ENCODE measurements at places on chromosomes 12 and 14.

DNA sequence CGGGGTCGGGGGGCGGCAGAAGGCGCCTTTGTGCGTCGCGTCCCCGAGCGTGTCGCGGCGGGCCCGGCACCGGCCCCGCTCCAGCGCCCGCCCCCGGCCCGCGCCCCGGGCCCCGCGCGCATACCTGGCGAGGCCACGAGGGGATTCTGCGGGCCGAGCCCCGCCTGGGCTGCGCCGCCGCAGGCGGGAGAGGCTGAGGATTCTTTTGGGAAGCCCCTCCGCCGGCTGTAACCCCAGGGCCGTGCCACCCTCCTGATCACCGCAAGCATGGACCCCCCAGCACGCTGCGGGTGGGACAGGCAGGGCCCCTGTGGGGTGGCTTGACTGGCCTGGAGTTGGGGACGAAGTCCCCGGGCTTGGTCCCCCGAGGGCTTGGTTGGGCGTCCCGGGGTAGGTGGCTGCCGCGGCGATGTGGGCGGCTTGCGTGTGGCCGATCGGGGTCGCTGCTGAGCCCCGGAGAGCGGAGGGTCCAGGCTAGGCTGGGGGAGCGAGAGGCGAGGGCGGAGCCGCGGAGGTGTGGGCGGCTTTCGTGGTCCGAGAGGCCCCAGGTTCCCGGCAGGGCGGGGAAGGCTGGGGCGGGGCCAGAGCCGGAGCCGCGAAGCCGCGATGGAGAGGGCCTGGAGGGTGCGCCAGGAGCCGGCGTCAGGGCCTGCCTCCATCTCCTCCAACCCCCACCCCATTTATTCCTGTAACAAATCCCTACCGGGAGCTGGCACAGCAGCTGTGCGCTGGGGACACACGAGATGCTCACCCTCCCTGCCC, 28.4 kb upstream of the GPR132 start:
- DNase-seq, result peak; percentile 29

DNA sequence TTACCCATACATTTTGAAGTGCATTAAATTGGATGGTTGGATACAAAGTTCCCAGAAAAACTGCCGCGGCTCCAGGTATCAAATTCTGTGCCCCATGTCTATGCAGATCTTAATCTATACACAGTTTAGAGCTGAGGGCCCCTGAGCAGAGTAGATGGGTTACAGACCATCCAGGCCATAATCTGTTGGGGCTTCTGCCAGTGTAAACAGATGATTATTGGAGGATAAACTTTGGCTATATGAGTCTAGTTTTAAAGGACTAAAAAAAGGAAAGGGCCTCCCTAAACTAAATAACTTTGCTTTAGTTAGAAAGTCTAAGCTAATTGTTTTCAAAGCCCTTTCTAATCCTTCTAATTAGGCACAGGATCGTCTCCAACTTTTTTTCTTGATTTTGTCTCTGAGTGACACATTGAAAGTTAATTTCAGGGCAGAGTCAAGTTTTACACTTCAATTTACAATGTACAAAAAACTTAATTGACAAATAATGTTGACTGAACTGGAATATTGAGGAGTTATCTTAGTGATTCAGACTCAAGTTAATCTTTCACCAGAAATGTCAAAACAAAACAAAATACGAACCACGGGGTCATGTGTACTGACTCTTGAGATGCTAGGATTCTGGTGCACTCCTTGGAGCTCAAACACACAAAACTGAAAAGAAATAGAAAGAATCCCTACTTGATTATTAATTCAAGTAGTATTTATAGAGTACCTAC, 133.9 kb upstream of the SCAF11 start:
- no peak for DNase-seq

DNA sequence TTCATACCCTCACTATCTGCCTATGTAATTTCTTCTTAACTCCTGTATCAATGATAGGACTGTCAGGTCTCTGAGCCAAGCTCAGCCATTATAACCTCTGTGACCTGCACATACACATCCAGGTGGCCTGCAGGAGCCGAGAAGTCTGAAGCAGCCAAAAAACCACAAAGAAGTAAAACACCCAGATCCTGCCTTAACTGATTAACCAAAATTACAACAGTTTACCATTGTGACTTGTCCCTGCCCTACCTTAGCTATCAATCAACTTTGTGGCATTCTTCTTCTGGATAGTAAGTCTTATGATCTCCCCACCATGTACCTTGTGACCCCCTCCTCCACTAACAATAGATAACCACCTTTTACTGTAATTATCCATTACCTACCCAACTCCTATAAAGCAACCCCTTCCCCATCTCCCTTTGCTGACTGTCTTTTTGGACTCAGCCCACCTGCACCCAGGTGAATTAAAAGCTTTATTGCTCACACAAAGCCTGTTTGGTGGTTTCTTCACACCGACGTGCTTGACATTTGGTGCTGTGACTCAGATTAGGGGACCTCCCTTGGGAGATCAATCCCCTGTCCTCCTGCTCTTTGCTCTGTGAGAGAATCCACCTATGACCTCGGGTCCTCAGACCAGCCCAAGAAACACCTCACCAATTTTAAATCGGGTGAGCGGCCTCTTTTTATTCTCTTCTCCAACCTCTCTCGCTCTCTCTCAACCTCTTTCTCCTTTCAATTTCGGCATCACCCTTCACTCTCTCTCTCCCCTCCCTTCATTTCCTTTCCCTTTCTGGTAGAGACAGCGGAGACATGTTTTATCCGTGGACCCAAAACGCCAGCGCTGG, 11.5 kb upstream of the LGMN start:
- no peak for DNase-seq

- DNase-seq, result no peak
These were observed 70.5 kb downstream of the LMNTD1 start for GRCh38 chr12:25482625-25483024.

- no peak for DNase-seq
These were observed 40.9 kb upstream of the ELK3 start for GRCh38 chr12:96153131-96153725.

GRCh38 chr12:57852200-57852599, 5.7 kb upstream of the CTDSP2 start:
- no peak for DNase-seq

GRCh38 chr12:92055877-92056276, 89.8 kb downstream of the BTG1 start:
- peak; percentile 24 for DNase-seq

DNA sequence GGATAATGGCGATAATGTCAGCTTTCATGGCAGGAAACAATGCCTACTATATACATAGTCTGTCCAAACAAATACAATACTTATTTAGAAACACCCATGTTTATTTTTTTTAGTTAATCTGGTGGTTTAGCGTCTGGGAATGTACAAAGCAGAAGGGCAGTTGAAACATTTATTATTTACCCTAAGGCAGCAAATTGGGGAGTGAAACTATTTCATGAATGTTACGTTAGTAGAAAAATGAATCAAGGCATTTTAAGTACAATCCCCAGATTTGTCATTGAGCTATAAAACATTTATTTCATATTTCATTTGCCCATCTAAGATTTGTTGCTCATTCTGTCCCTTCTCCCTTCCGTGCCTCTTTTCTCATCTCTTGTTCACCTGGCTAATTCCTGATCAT, 87.1 kb upstream of the ATF1 start:
- no peak for DNase-seq

DNA sequence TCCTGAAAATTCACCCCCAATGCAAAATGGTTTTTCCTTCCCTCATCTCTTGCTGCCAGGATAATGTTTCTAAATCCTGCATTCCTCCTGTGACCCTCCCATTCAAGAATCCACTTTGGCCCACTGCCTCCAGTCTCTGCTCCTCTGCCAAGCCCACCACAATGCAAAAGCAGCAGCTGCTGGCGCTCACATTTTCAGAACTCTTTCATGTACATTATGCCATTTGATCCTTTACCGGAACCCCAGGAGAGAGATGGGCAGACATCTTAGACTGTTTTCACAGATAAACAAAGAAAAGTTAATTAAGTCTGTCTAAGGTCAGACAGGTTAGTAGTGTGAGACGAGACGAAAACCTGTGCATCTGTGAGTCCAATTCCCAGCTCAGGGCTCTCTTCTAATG, 12.9 kb downstream of the LRIG3 start:
- no peak for DNase-seq

DNA sequence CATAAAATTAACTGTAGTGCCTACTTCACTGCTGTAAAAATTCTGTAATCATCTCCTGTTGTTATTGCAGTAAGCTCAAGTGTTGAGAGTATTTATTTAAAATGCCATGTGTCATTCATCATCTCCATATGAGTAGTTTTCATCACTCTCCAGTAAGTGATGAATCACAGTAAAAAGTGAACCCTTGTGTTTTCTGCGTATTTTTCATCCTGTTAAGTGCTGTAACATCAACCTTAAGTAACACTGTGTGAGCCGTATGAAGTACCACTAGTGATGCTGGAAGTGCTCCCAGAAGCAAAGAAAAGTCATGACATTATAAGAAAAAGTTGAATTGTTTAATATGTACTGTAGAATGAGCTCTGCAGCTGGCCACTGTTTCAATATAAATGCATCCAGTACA, 55.4 kb downstream of the SLCO1B3 start:
- no peak for DNase-seq

DNA sequence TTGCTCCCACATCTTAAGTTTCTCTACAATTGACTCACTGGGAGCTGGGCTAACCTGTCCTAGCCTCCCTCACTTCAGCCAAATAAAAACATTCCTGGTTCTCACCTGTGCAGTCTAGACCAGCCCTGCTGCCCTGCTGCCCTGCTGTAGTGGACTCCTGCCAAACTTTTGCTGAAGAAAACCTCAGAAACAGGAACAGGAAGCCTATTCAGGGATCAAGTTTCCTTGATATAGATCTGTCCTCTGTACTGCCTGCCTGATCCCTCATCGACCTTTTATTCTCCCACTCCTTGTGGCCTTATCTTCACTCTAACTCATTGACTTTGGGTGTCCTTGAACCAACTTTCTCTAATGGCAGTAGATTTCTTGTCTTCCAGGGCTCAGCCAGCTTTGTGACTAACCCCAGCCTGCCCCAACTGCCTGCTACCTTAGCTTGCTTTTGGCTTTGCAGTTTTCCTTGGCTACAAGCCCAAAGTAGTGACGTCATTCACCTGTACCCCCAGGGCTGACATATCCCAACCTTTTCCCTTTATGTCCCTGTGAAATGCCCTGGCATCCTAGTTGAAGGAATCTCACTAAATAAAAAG, 234.8 kb downstream of the DUSP6 start:
- DNase-seq, result no peak

- DNase-seq, result no peak
These were observed 1098.8 kb downstream of the TMEM121 start for GRCh38 chr14:106625186-106625585.

- no peak for DNase-seq
These were observed 182.1 kb downstream of the CHST11 start for GRCh38 chr12:104638851-104639240.

GRCh38 chr12:55745361-55746173, 2.6 kb downstream of the GDF11 start:
- DNase-seq, result no peak

DNA sequence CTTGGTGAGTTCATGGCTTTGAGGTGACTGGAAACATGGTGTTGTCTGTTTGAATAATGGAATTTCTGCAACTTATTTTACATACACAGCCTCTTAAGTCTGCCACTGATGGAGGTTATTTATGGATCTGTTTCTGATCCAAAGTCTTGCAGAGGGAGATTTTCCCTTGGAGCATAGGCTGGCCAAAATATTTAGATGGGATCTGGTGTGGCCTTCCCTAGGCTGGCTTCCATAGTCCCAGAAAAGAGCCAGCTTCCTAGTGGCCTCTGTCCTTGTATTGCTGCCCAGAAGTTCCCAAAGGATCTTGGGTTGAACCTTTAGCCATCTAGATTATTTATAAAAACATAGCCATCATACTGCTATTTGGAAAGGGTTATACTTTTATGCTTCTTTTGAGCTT, 491.1 kb upstream of the RGS6 start:
- no peak for DNase-seq

- DNase-seq, result no peak
These were observed 89.6 kb upstream of the LHX5 start for GRCh38 chr12:113561068-113561780.

- DNase-seq, result no peak
These were observed 51.9 kb downstream of the ZFYVE26 start for GRCh38 chr14:67764496-67764895.

DNA sequence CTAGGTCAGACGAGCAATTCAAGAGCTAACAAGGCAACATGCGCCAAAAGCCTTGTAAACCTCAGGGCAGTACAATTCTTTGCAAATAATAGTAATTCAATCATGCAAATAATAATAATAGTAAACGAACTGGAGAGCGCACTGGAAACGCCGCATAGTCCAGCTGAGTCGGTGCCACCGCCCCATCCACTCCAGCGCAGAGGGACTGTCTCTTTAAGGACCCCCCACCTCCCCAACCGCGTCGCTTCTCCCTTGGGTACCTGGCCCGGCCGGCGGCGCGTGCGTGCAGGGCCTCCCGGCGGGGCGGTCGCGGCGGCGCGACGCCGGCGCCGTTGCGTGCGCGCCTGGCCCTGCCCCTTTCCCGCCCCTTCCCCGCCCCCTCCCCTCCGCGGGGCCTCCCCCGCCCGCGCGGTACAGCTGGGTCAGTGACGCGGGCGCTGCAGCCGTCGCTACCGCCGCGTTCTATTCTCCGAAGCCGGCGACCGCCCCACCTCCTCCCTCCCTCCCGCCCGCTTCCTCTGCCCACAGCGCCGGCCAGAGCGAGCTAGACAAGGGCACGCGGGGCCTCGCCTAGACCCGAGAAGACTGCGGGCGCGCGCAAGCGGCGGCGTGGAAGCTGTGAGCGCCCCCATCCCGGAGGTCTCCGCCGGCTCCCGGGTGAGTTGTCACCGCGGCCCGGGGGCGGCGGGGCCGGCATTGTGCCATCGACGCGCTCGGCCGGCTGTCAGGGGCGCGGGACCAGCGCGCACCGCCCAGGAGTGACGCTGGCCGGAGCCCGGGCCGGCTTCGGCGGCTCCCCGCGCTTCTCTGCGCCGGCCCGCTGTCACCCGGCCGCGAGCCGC, at the start of gene SUSD6:
SUSD6 (plus strand) TSS at position 425 of the 842 bp plus-strand sequence. CDS start 46,997 bp downstream, outside the sequence.
- peak; percentile 82 for DNase-seq
